ENCODE measurements at places on chromosomes 7 and 10. TPM values are rescaled to one million over a fixed set of nuclear protein-coding genes. Genes with fewer than 3 reads are reported as not detected.

DNA sequence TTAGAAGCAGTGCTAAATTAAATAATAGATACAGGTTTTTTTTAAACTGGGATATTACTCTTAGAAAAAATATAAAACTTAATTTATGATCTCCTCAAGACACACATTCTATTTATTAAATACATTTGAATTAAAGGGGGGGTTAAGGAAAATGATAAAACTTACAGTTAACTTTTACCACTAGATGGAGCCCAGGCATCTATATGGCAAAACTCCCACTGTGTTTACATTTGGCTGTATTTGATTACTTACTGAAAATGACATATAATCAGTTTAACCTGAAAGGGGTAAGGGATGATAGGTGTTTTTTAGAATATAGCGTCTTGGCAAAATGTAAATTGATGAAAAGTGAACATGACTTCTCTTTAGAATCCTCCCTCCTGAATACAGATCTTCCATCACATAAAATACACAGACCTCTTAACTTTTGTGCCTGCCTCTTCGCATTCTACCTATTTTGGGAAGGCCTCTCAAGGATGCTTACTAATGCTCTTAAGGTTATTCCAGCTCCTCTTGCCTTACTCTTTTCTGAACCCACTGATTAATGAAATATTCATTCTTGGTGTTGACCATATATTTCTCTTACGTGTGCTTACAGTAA, 235.7 kb downstream of the AGMO start:
- no peaks in the 10 kb centered on the region for H3K36me3 ChIP-seq
- H3K27ac ChIP-seq, result no peak overlapping the region
- no peak for DNase-seq
- H3K4me1 ChIP-seq, result no peaks in the 10 kb centered on the region
- no peak overlapping the region for H3K4me3 ChIP-seq

- peaks cover 10% of the 10 kb centered on the region for H3K27me3 ChIP-seq
- H3K36me3 ChIP-seq, result peaks cover 4% of the 10 kb centered on the region
- H3K27ac ChIP-seq, result peak overlapping the region; percentile 99
- peak; percentile 77 for DNase-seq
Measured at GRCh38 chr10:103192451-103193106, 493 bp downstream of the NT5C2 start.

- no peak overlapping the region for H3K4me3 ChIP-seq
- no peak overlapping the region for H3K27ac ChIP-seq
- no peaks in the 10 kb centered on the region for H3K4me1 ChIP-seq
- no peaks in the 10 kb centered on the region for H3K36me3 ChIP-seq
- H3K27me3 ChIP-seq, result peaks cover 7% of the 10 kb centered on the region
Measured at GRCh38 chr7:155230169-155230593, 67.5 kb upstream of the INSIG1 start.

DNA sequence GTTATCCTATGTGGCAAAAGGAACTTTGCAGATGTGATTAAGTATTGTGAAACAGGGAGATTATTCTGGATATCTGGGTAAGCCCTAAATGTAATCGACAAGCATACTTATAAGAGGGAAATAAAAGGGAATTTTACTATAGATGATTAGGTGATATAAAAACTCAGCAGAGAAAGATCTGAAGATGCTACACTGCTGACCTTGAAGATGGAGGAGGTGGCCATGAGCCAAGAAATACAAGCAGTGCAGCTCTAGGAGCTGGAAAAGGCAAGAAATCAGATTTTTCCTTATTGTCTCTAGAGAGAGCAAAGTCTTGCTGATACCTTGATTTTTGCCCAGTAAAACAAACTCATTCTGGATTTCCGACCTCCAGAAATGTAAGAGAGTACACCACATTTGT, 67.7 kb downstream of the BRAF start:
- H3K4me3 ChIP-seq, result no peak overlapping the region
- H3K27ac ChIP-seq, result no peak overlapping the region
- H3K27me3 ChIP-seq, result no peaks in the 10 kb centered on the region
- no peaks in the 10 kb centered on the region for H3K36me3 ChIP-seq

DNA sequence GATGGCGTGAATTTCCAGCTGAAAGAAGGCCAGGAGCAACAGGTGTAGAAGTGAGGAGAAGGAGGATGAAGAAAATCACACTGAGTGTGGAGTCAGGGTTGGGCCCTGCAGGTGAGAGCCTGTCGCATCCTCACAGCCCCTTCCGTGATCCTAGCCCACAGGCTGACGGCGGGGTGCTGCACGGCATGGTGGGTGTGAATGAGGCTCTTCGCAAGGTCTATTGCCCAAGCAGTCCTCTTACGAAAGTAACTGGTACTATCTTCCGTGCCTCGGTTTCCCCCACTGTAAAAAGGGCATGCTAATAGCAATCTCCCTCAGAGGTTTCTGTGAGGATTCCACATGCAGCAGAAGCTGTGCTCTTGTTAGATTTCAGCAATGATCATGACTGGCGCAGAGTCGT, 129.9 kb upstream of the TNS3 start:
- H3K4me1 ChIP-seq, result no peaks in the 10 kb centered on the region
- no peaks in the 10 kb centered on the region for H3K36me3 ChIP-seq

DNA sequence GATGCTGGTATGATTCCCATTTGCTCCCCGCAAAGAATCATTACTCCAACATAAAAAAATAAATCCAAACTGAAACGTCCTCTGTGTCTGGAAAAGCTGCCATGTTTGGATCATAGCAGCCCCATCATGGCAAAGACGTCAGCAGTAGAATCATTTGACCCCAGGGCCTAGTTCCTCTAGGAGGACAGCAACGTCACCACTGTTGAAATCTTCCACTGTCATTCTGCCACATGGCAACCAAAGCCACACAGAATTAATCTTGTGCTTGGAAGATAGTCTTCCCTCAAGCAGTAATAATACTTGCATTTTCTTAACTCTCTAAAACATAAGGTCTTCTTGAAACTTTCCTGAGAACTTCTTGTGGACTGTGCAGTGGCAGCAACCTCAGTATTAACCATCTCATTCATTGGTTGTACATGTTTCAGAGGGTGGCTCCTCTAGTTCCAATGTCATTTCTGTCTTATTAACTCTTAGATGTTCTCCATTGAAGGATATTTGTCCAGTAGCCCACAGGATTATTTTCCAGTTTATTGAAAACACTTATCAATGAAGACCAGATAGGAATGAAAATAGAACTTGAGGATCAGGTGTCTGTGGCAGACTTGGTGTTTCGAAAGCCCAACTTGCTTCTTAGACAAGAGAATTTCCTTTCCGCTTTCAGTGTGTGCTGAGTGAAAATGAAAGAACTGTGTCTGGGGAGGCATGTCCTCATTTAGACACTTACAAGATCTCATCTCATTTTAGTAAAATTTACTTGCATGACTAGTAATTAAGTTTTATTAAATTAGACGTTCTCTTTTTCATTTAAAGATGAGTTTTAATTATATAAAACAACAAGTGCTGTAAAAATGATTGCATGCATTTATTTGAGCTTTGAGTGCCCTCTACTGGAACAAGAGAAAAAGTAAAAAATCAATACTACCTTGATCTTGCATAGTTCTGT, 28.9 kb upstream of the INHBA start:
- DNase-seq, result no peak
- H3K27me3 ChIP-seq, result peaks cover 25% of the 10 kb centered on the region
- peaks cover 5% of the 10 kb centered on the region for H3K4me1 ChIP-seq
- H3K4me3 ChIP-seq, result no peak overlapping the region
- H3K27ac ChIP-seq, result no peak overlapping the region

DNA sequence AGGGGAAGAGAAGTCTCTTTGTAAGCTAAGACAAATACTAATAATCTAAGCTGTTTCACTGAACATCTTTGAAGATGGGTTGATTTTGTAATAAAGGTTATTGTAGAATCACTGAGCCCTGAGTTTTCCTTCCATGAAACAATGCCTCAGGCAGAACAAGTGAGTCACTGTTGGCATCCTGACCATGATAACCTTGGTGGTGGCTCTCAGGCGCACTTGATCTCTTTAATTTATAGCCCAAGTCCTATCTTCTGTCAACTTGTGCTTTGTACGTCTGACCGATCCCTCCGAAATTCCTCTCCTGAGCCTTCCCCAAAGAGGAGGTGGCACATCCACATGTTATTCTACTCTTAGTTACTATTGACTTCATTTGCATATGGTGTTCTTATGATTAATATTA, 812.9 kb downstream of the REEP3 start:
- no peaks in the 10 kb centered on the region for H3K4me1 ChIP-seq
- H3K36me3 ChIP-seq, result peaks cover 2% of the 10 kb centered on the region
- no peak overlapping the region for H3K27ac ChIP-seq

GRCh38 chr10:86163522-86164173, 202.9 kb downstream of the GRID1 start:
- H3K4me1 ChIP-seq, result no peaks in the 10 kb centered on the region
- no peaks in the 10 kb centered on the region for H3K27me3 ChIP-seq
- H3K4me3 ChIP-seq, result no peak overlapping the region
- H3K36me3 ChIP-seq, result no peaks in the 10 kb centered on the region
- no peak overlapping the region for H3K27ac ChIP-seq

DNA sequence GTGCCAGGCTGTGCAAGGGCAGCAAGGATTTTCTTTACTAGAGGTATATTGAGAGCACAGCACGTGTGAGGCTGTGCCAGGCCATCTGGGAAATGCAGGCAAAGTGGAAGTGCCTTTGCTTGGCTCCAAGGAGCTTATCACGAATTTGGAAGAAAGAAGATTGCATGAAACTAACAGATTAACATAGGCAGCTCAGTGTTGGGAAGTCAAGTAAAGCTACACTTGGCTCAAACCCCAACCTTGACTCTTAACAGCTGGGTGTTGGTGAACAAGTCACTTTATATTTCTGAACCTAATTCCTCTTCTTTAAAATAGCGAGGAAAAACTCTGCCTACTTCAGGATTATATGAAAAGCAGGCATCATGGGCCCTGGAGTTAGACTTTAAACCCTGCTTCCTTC, 105.2 kb downstream of the PLCE1 start:
- H3K27ac ChIP-seq, result no peak overlapping the region
- no peaks in the 10 kb centered on the region for H3K36me3 ChIP-seq
- H3K27me3 ChIP-seq, result peaks cover 24% of the 10 kb centered on the region
- H3K4me3 ChIP-seq, result no peak overlapping the region
- H3K4me1 ChIP-seq, result no peaks in the 10 kb centered on the region

DNA sequence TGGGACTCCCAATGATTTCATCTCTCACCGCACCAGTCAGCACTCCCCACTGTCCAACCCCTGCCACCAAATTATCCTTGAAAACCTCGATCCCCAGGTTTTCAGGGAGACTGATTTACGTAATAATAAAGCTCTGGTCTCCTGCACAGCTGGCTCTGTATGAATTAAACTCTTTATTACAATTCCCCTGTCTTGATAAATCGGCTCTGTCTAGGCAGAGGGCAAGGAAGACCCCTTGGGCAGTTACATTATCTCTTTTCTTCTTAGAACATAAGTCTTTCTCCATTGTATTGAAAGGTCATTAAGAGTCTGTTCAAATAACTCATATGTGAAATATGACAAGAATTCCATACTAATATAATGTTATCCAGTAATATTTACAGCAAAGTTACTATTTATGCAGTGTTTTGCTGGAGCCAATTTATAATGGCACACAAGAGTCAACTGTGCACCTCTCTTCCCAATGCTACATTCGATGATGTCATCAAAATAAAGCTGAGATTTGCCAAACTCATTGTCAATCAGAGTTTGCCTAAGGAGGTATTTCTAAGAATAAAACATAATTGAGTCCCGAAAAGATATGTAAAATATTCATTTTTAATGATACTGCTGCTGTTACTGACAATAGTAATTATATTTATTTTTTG, 1297.2 kb upstream of the LRRTM3 start:
- H3K36me3 ChIP-seq, result no peaks in the 10 kb centered on the region
- no peak overlapping the region for H3K4me3 ChIP-seq
- H3K27me3 ChIP-seq, result no peaks in the 10 kb centered on the region
- H3K27ac ChIP-seq, result no peak overlapping the region

- H3K4me1 ChIP-seq, result no peaks in the 10 kb centered on the region
- H3K36me3 ChIP-seq, result peaks cover 10% of the 10 kb centered on the region
- no peak for DNase-seq
- H3K27ac ChIP-seq, result no peak overlapping the region
Measured at GRCh38 chr10:6220418-6221191, 17.9 kb downstream of the PFKFB3 start.

GRCh38 chr7:127959770-127960169, 71.5 kb downstream of the LRRC4 start:
- peaks cover 10% of the 10 kb centered on the region for H3K4me1 ChIP-seq
- H3K36me3 ChIP-seq, result peaks cover 16% of the 10 kb centered on the region
- H3K27me3 ChIP-seq, result no peaks in the 10 kb centered on the region

DNA sequence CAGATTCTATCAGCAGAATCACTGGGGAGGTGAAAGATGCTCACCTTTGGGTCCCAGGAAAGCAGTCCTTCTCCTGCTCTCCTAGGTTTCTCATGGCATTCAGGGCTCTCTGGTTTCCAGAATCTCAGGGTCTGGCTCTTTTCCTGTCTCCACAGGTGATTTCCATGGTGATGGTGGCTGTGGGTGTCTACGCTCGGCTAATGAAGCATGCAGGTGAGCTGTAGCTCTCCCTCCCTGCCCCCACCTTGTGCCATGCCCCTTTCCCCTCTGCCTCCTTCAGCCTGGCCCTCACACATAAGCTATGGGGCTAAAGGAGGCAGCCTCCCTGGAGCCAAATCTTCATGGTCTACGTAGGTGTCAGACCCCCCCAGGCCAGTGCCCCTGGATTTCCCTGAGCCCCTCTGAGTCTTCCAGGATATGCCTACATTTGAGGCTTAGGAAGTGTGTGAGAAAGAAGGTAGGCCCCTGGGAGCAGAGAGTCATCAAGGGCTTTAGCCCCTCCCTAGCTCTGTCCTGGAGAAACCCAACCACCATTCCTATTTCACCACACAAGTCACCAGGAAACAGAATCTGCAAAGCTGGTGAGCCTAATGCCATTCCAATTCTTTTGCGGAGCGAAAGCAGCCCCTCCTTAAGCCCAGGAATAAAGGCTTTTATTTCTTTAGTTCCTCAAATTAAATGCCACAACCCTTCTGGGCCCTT, 17.2 kb downstream of the TSPAN33 start:
- peaks cover 3% of the 10 kb centered on the region for H3K4me1 ChIP-seq
- DNase-seq, result no peak
- H3K27ac ChIP-seq, result no peak overlapping the region
- H3K36me3 ChIP-seq, result no peaks in the 10 kb centered on the region

DNA sequence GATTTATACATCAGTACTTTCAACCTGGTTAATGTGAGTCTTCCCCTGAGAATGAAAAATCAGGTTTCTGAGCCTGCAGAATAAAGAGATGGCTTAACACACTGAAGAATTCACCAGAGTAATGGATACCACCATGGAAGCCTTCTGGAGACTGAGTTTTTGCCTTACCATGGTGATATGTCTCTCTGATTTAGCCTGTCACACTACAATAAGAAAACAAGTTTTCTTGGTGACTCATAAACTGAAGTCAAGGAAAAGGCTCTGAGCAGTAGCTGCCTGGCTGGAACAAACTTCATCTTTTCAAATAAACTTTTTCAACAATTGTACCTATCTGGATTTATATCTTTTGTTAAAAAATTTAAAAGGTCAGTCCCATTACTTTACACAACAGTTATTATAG, 229.0 kb downstream of the PRPF18 start:
- no peak for DNase-seq
- H3K27ac ChIP-seq, result no peak overlapping the region
- H3K4me3 ChIP-seq, result no peak overlapping the region
- H3K36me3 ChIP-seq, result peaks cover 2% of the 10 kb centered on the region
- H3K27me3 ChIP-seq, result no peaks in the 10 kb centered on the region

OR9A2 gene
- total RNA-seq, result not detected

SLC13A1 gene
- total RNA-seq, result not detected
